ENCODE measurements at places on chromosomes 7 and 10.

DNA sequence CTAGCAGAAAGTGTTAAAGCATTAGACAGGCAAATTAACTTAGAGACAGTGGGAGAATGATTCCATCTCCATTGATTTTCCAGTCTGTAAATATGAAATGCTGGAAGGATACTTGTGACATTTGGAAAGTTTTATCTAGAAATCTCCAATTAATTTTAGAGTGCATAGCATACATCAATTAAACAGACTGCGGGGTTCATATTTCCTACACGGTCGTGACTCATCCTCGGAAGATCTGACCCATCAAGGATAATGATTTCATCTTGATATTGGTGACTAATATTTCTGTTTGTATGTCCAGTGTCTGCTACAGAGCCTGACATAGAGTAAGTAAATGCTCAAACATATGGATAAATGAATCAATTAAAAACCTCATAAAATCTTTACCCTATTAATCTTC, 474.9 kb downstream of the KCNMA1 start:
- no peak for DNase-seq

DNA sequence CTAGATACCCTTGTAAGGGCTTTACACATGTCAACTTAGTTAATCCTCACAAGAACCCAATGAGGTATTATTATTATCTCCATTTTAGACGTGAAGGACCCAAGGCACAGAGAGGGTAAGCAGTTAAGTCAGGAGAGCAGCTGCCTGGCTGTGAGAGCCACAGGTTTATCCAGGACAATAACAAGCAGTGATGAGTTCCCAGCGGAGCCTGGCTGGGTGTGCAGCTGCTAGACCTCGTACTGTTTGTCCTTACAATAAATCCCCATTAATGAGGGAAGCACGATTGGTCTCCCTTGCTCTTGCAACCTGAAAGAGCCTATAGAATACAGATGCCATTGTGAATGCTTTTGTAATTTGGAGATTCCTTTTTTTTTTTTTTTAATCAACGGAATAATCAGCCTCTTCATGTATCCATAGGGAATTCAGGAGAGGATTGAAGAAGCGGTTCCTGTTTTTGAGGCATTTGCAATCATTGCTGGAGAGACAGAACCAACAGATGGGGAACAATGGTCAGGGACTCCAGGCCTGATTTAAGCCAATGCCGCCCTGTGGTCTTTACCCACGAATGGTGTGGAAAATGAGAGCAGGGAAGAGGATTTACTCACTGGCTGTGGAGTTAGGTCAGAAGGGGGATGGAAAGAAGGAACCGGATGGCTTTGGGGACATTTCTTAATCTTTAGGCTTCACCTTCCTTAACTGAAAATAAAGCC, 12.3 kb upstream of the ASB4 start:
- DNase-seq = no peak

GRCh38 chr7:146956853-146957252, 840.3 kb downstream of the CNTNAP2 start:
- no peak for DNase-seq

DNA sequence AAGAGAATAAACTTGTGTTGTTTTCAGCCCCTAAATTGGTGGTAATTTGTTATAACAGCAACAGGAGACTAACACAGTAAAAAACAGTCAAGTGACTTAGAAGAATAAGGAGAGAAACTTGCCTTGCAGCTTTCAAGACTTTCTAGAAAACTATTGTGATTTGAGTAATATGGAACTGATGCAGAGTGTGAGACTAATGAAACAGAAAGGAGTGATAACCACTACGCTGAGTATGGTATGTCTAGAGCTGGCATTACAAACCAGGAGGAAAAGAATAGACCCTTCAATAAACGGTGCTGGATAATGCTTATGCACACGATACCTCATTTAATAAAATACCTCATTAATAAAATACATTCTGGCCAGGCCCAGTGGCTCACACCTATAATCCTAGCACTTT, 99.9 kb downstream of the CREM start:
- DNase-seq = no peak

- no peak for DNase-seq
These were observed 228.3 kb downstream of the CALN1 start for GRCh38 chr7:72183835-72184234.

DNA sequence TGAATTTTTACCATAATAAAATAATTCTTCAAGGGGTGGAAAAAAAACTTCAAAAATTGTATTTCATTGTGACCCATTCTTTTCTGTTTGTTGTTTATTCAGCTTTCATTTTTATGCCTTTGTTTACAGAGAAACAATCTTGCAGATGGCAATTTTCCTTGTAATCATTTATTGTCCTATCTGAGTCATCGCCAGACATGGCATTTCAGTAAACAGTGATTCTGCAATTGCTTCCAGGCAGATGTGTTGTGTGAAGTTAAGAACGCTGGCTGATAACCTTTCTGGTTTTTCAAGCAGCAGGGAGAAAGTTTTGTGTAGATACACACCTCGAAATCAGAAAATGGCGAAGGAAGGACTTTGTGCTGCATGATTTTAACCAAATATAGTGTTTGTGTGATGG, 80.7 kb upstream of the RPA3 start:
- no peak for DNase-seq

- no peak for DNase-seq
These were observed 204.4 kb downstream of the OTUD1 start for GRCh38 chr10:23643111-23643780.

- no peak for DNase-seq
These were observed 70.2 kb downstream of the CAV1 start for GRCh38 chr7:116595063-116595462.

Measured in HuH-7 (cell line).